ENCODE measurements at places on chromosomes 11 and 22.

- no peak for DNase-seq
These were observed 15.0 kb downstream of the ROBO3 start for GRCh38 chr11:124880290-124880611.

DNA sequence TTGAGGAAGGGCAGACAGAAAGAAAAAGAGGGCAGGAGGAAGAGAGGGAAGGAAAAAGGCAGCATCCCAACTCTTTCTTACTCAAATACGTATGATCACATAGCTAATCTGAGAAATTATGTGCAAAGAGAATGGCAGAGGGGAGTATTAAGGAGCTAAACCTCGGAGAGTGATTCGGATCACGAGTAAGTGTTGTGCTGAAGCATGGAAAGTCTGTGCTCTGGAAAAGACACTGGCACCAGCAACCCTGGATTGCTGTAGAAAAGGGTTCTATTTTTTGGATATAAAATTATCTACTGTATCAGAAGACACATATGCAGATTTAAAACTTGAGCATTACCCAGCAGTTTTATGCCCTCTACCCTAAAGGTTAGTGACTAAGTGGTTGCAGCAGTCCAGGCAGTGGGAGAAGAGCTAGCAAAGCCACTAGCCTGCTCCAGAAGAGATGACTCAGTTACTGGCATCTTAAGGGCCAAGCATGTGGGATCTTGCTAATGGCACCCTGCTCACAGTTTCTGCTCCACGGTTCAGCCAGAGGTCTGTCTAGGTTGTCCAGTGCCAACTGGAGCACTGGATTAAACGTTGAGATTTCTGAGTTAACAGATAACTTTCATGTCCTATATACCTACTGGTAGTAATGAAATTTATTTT lies 151.7 kb downstream of the SWAP70 start:
- no peak for DNase-seq

DNA sequence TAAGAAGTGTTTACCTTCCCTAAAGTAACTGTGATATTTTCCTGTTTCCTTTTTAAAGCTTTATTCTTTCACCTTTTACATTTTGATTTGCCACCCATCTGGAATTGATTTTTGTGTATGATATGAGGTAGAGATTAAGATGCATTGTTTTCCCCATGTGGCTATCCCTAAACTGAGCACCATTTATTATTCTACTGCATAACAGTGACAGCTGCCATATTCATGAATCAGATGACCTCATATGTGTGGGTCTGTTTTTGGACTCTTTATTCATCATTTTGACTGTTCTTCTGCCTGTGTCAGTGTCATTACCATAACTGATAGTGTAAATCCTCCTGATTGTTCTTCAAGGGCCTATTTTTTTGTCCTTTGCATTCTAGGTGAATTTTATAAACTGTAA lies 50.8 kb downstream of the HIPK3 start:
- DNase-seq: peak; percentile 74

- DNase-seq: no peak
These were observed 2.1 kb upstream of the KIAA1671 start for GRCh38 chr22:24950272-24950902.

DNA sequence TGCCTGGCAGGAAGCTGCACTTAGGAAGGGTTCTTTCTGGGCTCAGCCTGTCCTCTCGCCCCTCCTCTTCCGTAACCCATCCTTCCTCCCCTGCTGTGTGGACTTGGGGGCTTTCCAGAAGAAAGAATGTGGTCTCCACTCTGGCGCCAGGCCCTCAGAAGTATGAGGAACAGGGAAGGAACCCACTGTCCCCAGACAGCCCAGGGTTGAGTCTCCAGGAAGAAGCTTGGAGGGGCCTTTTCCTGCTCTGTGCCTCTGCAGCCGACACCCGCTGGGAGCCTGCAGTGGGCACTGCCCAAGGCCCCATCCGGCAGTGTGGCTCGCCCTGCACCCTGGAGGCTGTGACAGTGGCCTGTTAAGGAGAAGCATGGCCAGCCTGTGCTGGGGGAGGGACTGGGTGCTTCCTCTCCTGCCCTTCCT lies 112.6 kb downstream of the ST3GAL4 start:
- no peak for DNase-seq

GRCh38 chr11:38019072-38019775 lies 1421.2 kb upstream of the RAG2 start:
- no peak for DNase-seq

- DNase-seq: no peak
These were observed 14.4 kb downstream of the BCL9L start for GRCh38 chr11:118911113-118911879.

- DNase-seq: no peak
These were observed 66.2 kb downstream of the THAP12 start for GRCh38 chr11:76314741-76315090.

DNA sequence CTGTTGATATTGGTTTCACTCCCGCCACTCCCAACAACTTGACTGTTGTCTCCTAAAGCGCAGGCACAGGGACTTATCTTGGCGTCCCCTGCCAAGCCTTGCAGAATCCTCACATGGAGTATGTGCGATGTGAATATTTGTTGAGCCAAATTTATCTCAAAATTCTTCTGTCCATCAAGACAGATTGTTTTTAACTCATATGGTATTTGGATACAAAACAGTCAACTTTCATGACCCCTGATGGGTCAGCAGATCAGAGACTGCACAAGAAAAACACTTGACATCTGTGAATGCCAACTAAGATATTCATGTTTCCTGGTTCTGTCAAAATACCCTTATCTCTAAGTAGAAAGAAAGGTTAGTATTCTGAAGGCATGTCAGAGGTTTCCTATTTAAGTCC lies 221.7 kb upstream of the BLID start:
- no peak for DNase-seq

DNA sequence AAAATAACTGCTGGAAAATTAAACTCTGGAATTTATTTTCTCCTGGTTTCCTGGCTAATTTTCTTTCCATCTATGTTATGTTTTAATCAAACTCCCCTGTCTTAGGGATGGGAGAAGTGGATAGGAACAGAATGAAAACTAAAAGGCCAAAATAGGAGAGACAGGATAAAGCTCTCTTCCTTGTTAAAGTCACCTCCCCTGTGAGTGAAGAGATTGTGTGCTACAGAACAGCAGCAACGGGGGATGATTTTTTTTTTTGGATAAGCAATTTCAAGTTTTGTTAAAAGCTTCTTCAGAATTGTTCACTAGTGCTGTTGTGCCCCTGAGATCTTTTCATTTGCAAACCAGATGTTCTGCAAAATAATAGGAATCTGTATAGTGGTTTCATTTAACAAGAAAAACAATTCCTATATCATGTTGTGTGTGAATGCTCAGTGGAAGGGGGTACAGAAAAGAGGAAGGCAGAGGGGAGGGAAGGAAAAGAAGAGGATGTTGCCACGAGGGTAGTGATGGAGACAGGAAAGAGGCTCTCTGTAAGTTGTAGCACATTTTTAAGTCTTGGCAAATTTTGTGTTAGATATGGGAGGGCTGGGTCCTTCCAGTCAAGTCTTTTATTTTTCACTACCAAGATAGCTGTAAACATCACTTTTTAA lies 301.2 kb downstream of the CADM1 start:
- DNase-seq: no peak

- DNase-seq: no peak
These were observed 14.9 kb downstream of the TMEM258 start for GRCh38 chr11:61777234-61778090.

GRCh38 chr11:96306933-96307775 lies 35.8 kb downstream of the MAML2 start:
- peak; percentile 69 for DNase-seq

DNA sequence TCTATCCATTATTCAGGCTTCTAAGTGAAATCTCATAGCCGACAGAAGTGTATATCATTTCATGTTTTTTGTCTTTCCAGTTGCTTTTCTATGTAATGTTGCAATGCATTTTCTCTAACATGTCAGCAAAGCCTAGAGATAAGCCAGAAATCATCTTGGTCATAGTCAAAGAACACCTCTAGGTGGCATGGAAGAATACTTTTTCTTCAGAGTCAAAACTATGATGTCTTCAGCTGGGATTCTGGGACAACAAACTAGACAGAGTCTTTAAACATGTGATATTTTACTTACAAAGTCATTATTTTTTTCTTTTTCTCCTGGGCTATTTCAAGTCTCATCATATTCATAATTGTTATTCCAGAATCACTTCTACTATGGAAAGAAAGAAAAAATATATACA lies 4.4 kb downstream of the GAS2 start:
- peak; percentile 47 for DNase-seq

- peak; percentile 67 for DNase-seq
These were observed 23.2 kb upstream of the ZBTB16 start for GRCh38 chr11:114036147-114036811.

DNA sequence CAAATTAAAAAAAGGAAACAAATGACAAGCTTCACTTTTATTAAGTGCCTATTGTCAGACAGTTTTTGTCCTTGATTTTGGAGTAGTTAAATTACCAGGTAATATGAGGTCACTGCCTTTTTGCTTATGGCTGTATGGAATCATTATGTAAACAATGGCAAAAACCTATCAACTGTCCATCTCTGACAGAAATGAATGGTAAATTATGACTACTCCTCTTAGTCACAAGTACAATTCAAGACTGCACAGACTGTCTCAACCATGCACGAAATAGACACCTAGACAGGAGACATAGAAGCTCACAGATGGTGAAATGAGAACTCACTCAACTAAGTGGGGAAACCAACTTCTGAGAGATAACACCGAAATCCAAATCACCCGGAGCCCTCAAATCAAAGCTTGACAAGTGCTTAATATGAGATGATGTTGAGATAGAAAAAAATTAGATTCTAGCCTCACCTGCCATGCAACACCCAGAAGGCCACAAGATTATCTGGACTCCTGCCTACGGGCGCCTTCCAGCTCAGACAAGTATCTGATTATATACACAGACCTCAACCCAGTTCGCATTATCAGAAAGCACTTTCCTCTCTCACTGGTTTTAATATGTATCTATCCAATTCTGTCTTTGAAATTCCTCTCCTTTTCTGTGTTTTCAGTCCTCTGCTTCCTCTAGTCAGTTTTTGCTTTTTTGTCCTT lies 199.3 kb downstream of the CADM1 start:
- DNase-seq: no peak
